ENCODE measurements at places on chromosomes 6 and 20.

DNA sequence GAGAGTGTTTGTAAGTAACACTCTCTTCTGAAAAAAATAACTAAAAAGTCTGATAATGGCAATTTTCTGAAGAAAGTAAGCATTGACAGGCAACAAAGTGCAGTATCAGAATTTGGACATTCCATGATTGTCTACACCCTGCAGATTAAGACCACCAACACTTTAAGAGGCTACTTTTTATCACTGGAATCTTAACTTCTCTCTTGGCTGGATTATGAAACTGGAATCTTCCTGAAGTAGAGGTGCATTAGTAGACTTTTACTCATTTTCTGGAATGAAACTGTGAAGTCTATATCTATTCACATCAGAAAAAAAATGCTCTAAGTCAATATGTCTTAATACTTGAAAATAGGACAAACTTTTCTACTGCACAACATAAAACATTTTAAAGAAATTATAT lies 547.5 kb downstream of the COL12A1 start:
- DNase-seq: no peak

DNA sequence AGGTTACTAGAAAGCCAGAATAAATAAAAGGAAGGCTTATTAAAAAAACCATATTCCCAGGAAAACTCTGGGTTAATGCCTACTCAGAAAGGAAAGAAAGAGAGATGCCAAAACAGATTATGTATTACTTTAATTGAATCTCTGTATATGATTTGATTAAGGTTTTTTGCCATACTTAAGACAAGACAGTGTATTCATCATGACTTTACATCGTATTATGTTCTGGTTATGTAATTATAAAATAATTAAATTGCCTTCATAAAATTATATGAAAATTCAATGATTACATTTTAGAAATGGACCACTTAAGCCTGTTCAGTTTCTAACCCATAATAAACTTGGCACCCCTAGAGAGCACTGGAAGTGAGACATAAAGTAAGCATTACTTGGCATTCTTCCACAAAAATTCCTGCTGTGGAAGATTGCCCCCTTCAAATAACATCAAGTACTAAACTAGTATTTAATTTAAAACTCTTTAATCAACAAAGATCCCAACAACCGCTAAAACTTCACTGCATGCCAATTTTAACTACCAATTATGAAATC lies 20.8 kb upstream of the IBTK start:
- DNase-seq: no peak

- no peak for DNase-seq
These were observed 118.0 kb downstream of the PCSK2 start for GRCh38 chr20:17344790-17345189.

DNA sequence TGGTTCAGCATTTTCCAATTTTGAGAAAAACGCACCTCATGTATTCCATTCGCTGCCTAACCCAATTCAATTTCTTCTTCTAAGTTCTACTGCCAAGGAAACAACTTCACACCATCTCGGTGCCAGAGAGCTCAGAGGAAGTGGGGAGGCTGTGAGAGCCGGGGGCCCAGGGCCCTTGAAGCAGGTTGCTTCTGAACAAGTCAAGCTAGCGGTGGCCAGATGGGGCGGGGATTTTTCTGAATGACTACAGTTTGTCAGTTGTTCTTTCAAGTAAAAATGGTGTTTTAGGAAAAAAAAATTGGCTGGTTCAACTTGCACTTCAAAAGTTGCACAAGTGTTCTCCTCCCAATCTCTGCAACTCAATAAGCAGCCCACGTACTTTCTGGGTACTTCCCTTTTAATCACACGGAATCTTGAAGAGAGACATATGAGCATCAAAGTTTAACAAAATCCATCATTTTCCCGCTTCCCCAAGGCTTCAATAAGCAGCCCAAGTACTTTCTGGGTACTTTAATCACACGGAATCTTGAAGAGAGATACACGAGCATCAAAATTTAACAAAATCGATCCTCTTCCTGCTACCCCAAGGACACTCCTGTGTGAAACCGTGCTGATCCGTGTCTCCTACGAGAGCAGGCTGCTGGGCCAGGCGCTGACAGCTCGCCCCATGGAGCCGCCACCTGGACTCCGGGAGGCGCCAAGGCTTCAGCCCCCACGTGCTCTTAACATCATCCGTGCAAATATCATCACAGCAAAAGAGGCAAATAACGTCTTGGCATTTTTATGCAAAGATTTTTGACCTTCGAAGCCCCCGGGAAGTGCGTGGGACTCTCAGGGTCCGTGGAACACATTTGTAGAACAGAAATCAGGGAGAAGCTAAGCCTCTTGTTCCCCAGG lies 186.7 kb upstream of the PDE10A start:
- DNase-seq: no peak

- DNase-seq: no peak
These were observed 82.2 kb upstream of the PMEPA1 start for GRCh38 chr20:57791966-57792365.

DNA sequence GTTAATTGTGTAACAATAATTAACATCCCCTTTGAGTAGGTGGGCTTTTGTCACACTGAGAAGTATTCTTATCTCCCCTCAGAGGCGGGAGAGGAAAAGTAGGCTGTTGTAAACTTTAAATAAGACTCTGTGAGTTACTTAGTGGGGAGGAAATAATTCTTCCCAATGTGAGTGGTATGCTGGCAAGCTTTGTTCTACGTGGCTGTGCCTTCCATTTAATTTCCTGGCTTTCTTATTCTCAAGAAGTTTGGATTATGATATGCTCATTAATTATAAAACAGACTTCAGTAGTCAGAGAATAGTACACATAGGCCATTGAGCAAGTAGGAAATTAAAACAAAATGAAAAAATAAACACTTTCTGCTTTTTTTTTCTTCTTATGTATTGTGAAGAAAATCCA lies 19.1 kb downstream of the ADGRB3 start:
- no peak for DNase-seq

- no peak for DNase-seq
These were observed 312.2 kb downstream of the ADGRG6 start for GRCh38 chr6:142613981-142614380.

GRCh38 chr6:25415701-25416100 lies 136.5 kb downstream of the CARMIL1 start:
- no peak for DNase-seq

DNA sequence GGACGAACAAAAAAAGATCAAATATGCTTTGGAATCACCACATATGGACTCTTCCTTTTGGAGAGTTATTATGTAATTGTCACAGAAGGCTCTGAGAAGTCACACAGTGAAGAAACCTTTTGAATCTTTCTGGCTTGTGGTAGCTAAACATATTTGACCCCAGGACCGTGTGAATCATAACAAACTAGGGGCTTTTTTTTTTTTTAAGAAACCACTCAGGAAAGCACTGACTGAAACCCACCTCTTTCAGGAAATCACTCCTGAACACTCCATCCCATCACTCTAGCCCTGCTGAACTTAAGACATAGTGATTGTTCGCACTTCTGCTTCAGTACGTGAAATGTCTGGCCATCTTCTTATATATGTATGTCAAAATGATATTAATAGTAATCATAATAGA lies 495.9 kb upstream of the ARID1B start:
- DNase-seq: no peak

DNA sequence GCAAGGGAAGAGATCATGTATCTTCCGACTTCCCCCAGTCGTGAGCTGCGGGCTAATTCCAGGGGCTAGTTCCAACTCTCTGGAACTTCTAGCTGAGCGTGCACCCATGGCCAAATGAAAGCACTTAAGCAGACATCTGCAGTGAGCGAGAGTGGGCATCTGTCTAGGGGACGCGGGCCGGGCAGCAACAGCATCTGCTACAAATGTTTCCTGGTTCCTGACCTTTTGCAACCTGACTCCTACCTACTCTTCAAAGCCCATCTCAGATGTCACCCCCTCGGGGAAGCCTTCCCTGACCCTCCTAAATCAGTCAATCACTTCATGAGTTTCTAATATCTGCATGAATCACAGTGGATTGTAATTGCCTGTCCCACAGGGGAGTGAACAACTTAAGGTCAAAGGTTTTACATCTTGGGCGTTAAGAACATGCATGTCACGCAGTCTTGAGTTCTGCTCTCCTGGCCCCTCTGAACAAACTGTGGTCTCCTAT lies 141.9 kb downstream of the CEBPB start:
- no peak for DNase-seq

GRCh38 chr6:16286151-16286522 lies 47.8 kb downstream of the GMPR start:
- no peak for DNase-seq

GRCh38 chr6:35079311-35080000 lies 61.7 kb downstream of the TCP11 start:
- no peak for DNase-seq

DNA sequence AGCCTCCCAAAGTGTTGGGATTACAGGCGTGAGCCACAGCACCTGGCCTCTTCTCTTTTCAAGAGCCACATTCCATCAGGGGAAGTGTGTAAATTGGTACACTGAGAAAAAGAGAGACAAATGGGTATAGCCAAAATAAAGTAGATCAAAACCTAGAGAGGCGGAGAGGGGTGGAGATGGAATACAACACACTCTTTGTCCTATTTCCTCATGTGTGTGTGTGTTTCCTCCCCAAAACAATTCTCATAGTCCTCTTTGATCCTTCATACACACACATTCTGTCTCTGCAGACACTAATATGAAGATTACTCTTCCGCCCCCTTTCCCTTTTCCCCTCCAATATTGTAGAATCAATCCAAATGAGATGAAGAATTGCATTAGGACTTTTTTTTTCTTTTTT lies 16.0 kb downstream of the PXT1 start:
- DNase-seq: no peak

DNA sequence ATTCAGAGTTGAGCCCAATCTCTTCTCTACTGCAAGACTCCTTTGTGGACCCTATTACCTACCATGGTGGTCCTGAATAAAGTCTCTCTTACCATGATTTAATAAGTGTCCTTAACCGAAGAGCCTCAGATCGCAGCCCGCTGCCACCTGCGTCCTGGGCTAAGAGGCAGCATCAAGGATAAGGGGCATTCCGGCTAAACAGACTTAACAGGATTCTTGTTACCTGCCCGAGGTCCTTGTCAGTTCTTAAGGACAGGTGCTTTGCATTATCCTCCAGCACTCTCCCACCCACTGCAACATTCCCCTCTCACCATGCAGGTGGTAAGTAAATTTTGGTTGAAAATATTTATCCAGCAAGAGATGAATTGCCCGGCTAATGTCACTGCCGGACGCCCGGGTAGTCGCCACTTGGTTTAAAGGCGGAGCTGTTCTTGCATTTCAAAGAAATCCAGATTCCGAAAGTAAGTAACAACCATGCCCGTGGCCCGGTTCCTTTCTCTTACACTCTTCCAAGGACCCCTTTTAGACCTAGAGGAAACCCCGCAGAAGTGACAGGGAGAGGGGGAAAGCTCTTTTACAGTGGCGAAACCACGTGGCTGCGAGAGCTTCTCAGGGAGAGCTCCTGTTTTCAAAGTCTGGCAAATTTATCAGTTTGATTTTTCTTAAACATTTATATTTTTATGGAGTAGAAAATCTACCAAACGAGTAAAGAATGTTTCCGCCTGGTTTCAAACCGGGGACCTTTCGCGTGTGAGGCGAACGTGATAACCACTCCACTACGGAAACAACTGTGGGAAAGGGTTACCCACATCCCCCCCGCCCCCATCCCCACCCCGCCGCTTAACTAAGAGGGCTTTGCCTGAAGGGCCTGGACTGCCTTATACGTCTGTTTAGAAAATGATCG lies 41.9 kb upstream of the PRSS16 start:
- DNase-seq: no peak

DNA sequence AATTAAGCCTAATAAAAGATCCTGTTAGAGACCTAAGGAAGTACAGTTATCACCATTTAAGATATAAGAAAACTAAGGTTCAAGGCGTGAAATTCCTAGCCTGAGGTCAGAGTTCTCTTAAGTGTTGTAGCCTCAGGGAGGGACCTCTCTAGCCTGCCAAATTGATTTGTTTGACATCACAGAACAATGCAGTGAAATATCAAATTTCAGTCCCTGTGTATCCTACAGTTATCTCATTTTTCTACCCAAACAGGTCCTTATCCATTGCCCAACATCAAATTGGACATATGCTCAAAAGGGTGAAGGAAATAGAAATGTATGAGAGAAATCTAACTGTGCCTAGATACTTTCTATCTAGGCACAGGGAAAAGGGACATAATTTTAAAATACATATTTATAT lies 63.0 kb downstream of the NCOA7 start:
- DNase-seq: no peak
